ENCODE measurements at places on chromosomes 16 and 17.

GRCh38 chr16:49469930-49470451, 96.4 kb downstream of the C16orf78 start:
- DNase-seq, result no peak

- DNase-seq, result peak; percentile 76
These were observed at the start of gene CDH13 for GRCh38 chr16:82626791-82627261. CDH13 (plus strand) TSS chr16:82626969.

DNA sequence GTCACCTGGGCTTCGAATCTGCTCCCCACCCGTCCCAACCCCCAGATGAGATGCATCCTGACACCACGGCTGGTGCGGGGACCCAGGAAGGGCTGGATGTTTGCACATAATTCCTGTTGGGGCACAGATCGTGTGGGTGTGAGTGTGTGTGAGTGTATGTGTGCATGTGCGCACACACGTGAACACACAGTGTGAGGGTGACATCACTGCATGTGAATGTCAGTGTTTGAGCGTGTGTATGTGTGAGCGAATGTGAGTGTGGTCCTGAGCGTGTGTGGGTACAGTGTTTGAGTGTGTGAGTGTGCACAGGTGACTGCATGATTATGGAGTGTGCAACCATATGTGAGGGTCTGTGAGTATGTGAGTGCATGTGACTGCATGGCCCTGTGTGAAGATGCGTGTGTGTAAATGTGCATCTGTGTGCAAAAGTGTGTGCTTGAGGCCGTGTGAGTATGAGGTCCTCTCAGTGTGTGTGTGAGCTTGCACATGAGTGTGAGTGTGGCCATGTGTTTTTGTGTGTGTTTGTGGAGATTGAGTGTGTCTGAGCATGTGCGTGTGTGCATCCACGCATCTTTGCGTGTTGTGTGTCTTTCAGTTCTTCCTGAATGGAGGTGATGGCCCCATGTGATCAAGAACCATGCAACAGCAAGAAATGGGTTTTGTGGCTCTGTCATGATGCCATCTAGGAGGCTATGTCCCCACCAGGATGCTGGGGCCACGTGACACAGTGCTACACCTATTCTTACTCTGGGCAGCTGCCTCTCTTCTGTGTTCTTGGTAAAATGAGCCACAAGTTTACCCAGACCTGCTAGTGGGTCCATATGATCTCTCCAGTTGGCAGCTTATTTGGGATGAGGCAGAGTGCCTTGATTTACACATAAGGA, 70.5 kb upstream of the GCSH start:
- DNase-seq, result no peak

GRCh38 chr17:147796-148740, 10.7 kb downstream of the SCGB1C2 start:
- no peak for DNase-seq

DNA sequence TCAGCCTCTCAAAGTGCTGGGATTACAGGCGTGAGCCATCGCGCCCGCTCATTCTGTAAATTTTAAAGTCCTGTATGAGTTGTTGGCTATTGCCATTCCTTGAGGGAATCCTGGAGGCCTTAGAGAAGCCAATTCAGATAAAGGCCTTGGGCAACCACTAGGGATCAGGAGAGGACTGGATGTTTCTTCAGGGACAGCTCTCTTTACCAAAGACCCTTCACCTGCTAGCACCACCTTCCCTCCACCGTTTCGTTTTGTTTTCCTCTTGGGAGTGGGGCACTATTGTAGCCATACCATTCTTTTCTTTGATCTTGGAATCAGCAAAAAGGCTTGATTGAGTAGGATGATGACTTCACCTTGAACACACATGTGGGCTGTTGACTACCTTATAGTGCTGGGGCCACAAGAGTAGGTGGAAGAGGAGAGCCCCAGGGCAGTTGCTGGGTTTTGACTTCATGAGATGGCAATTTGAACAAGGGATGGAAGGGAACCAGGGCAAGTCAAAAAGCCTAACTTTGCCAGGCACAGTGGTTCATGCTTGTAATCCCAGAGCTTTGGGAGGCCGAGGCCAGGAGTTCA, 7.0 kb upstream of the ANKRD40CL start:
- no peak for DNase-seq

DNA sequence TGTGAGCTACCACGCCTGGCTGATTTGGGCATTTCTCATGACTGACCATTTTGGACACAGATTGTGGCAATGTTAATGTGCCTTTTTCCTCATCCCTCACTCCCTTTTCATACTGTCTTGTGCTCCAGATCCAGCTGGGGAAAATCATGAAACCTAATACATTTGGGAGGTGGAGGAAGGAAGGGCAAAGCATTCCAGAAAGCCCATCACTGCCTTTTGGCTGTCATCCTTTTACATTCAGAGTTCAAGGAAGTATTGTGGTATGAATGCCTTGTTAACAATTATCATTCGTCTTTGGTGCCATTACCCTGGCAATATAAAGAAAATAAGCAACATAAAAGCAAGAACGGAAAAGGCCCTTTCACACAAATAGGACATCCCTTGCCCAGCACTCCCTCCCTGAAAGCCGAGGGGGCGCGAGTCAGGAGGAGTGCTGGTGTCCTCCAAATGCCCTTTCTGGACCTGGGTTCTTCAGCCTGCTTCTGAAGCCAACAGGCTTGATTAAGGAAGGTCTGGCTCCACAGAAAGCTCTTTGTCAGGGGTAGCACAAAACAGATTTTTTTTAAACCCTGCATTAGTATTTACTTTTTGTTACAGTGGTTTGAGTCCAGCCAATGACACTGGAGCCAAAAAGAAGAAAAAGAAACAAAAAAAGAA, 20.1 kb downstream of the NMT1 start:
- DNase-seq, result no peak

Data from A172 (cell line).